ENCODE measurements at places on chromosomes 4 and X.

GRCh38 chrX:71945237-71945805, 34.7 kb downstream of the NHSL2 start:
- DNase-seq = no peak

GRCh38 chrX:54411732-54412131, 28.5 kb upstream of the TSR2 start:
- no peak for DNase-seq

- no peak for DNase-seq
These were observed 278.4 kb downstream of the CAMK2D start for GRCh38 chr4:113483131-113483530.

GRCh38 chrX:153622661-153623309, 23.8 kb upstream of the CCNQ start:
- no peak for DNase-seq

Data from activated T-cell treated with anti-CD3 and anti-CD28 coated beads for 4 hours (primary cell).